ENCODE measurements at places on chromosomes 5 and 9.

GRCh38 chr5:140252470-140253126 lies 50.3 kb downstream of the PFDN1 start:
- DNase-seq = no peak

DNA sequence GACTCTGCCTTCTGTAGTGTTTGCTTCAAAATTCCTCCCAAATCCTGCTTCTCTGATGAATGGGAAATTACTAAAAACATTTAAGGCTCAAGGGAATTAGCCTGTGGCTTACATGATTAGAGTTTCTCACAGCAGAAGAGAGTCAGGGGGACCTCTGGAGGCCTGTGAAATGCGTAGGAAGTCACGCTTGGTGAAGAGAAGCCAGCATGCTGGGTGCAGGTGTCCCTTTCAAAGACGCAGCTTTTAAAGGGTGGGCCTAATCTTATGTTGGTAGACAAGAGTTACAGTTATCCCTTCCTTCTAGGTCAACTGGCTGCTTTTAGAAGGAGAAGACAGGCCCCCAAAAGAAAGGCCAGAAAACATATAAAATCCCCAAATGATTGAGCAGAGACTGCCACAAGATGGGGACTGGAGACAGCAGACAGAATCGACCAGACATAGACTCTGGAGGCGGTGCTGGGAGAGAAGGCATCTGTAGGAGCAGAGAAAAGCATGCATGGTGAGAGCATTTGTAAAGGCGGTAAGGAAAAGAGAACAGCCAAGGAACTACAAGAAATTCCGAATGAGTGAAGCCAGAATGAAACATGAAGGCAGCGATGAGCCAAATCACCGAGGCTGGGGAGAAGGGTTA lies 42.3 kb downstream of the B4GALT1 start:
- no peak for DNase-seq

- no peak for DNase-seq
Measured at GRCh38 chr5:139393497-139394122, 1.3 kb downstream of the PROB1 start.

- DNase-seq = no peak
Measured at GRCh38 chr5:21644032-21644431, 1209.1 kb downstream of the CDH12 start.

- no peak for DNase-seq
Measured at GRCh38 chr9:36878986-36879982, 154.8 kb downstream of the PAX5 start.

- DNase-seq = no peak
Measured at GRCh38 chr5:137395011-137395755, 103.9 kb downstream of the SPOCK1 start.

DNA sequence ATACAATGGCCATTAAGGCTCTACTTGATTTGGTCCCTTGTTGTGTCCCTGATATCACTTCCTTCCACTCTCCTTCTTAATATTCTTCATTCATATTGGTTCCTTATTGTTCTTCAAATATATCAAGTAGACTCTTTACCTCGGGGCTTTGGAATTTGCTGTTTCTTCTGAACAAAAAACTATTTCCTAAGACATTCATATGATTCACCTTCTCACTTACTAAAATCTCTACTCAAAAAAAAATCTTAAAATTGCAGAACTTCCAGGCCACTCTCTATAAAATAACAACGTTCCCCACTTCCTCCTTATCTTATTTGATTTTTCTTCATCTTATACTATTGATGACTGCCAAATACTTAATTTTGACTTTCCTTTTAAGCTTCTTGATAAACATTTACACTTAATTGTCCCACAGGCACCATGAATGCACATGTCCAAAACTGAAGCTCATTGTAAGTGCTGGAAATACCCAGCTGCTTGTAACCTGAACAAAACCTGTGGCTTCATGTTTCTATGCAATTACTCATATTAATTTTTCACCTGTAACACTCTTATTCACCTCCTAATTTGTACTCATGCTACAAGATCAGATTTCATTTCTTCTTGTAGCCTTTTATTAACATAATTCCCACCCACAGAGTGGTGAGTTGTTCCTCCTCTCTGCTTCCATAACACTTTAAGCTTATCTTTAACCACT lies 58.4 kb upstream of the NUDT12 start:
- no peak for DNase-seq

GRCh38 chr5:24530906-24531305 lies 113.9 kb downstream of the CDH10 start:
- no peak for DNase-seq

GRCh38 chr5:69211200-69211599 lies 21.8 kb downstream of the CENPH start:
- DNase-seq = no peak
